Naive thymus-derived CD8-positive, alpha-beta T cell (primary cell): ENCODE measurements at places on chromosomes 4 and X.

GRCh38 chr4:173418639-173419038 lies 19.7 kb upstream of the SCRG1 start:
- H3K4me1 ChIP-seq: peaks cover 2% of the 10 kb centered on the region
- H3K27ac ChIP-seq: no peak overlapping the region
- no peak for DNase-seq
- no peak overlapping the region for H3K4me3 ChIP-seq
- peaks cover 1% of the 10 kb centered on the region for H3K27me3 ChIP-seq

DNA sequence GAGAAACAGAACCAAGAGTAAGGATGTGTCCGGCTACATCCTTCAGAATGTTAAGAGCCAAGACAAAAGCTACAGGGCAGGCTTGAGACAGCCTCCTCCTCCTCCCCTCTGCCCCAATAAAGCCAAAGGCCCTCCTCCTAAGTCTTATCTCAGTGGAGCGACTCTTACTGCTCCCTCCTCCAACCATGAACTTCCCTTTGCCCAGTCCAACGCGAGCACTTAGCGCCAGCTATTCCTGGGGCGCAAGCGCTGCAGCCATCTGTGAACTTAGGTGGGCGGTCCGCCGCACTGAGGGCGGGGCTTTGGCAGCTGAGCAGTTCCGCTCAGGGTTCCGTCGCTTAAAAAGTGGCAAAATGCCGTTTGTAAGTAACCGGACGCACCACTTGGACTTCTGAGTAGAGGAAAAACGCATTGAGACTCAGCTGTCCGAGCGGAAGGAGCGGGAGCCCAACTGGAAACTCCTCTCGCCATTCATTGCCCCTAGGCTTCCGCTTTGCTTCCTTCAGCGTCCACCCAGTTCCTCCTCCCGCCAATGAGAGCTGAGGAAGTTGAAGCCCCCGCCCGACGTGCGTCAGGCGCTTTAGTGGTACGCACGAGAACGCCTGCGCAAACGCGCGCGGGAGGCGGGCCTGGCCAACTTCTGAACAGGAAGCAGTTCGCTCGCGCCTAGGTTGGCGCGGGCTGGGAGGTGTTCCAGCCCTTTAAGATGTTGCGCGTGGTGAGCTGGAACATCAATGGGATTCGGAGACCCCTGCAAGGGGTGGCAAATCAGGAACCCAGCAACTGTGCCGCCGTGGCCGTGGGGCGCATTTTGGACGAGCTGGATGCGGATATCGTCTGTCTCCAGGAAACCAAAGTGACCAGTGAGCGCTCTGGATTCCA lies at the start of gene APEX2:
TSS of gene APEX2 (plus strand) at position 647 of the 882 bp plus-strand sequence. CDS start at position 707, 60 bp downstream.
- peaks cover 41% of the 10 kb centered on the region for H3K4me1 ChIP-seq
- H3K27ac ChIP-seq: peak within 1 kb of the TSS; percentile 97
- no peaks in the 10 kb centered on the region for H3K36me3 ChIP-seq
- H3K4me3 ChIP-seq: peak within 1 kb of the TSS; percentile 96
- DNase-seq: peak; percentile 87

- peaks cover 3% of the 10 kb centered on the region for H3K27me3 ChIP-seq
- no peak overlapping the region for H3K27ac ChIP-seq
- no peak overlapping the region for H3K4me3 ChIP-seq
- DNase-seq: no peak
- H3K4me1 ChIP-seq: no peaks in the 10 kb centered on the region
Observed at GRCh38 chr4:82402196-82402775, 28.0 kb downstream of the HNRNPDL start.

DNA sequence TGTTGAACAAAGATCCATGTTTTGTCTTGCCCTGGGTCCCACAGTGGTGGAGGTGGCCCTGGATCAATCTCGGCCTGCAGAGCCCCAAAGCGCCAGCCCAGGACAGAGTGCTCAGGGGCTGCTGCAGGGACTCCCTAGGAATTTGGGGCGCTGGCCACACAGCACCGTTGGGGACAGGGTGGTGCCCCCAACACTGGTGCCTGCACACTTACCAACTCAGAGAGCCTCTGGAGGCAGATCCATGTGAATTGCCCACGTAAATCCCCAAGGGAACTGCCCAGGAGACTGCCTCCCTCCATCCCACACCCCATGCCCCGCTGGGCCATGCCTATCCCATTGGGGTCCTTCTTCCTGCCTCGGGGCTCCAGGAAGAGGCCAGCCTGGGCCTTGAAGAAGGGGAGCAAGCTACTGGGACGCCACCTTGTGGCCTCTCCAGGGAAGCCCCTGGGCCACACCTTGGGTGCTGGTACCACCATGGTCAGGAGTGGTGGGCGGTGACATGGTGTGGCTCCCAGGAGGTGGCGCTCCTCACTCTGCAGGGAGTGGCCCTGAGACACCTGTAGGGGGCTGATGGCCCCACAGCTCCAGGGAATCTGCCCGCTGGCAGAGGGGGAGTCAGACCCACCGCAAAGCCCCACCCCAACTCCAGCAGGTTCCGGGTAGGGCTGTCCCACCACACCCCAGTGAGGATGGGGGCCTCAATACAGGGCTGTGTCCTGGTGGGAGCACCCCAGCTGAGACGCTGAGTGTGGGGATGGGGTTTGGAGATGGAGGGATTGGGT lies 22.8 kb downstream of the CFAP99 start:
- no peak overlapping the region for H3K27ac ChIP-seq
- DNase-seq: peak; percentile 70
- H3K4me1 ChIP-seq: peaks cover 2% of the 10 kb centered on the region
- H3K36me3 ChIP-seq: no peaks in the 10 kb centered on the region
- no peak overlapping the region for H3K4me3 ChIP-seq
- H3K27me3 ChIP-seq: no peaks in the 10 kb centered on the region

- H3K4me1 ChIP-seq: peaks cover 56% of the 10 kb centered on the region
- no peaks in the 10 kb centered on the region for H3K36me3 ChIP-seq
- H3K4me3 ChIP-seq: peak overlapping the region; percentile 26
- DNase-seq: peak; percentile 32
- H3K27me3 ChIP-seq: no peaks in the 10 kb centered on the region
Observed at GRCh38 chrX:48945517-48946348, 11.7 kb downstream of the OTUD5 start.

- H3K36me3 ChIP-seq: no peaks in the 10 kb centered on the region
- no peak overlapping the region for H3K27ac ChIP-seq
- DNase-seq: no peak
- H3K27me3 ChIP-seq: peaks cover 7% of the 10 kb centered on the region
- H3K4me3 ChIP-seq: no peak overlapping the region
- no peaks in the 10 kb centered on the region for H3K4me1 ChIP-seq
Observed at GRCh38 chr4:88752754-88753153, 55.1 kb upstream of the NAP1L5 start.

DNA sequence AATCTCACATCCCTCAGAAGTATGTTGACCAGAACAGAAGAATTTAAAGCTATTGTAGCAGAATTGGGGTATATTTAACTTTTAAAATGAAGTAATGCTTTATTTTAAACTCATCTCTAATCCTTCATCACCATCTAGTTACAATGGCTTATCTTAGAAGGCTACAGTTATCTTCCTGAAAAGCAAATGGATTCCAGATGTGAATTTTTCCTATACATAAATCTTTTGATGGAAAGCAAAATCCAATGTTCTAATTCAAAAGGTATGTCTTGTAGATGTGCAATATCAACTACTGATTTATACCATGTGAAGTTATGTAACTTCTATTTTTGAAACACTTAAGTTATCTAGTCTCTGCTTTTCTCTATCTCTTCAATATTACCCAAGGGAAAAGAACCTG lies 47.6 kb downstream of the CCNG2 start:
- no peaks in the 10 kb centered on the region for H3K36me3 ChIP-seq
- H3K4me3 ChIP-seq: no peak overlapping the region
- H3K4me1 ChIP-seq: peaks cover 7% of the 10 kb centered on the region
- H3K27me3 ChIP-seq: no peaks in the 10 kb centered on the region

GRCh38 chrX:13271511-13271910 lies 48.3 kb downstream of the ATXN3L start:
- no peak overlapping the region for H3K27ac ChIP-seq
- no peak for DNase-seq
- no peak overlapping the region for H3K4me3 ChIP-seq
- no peaks in the 10 kb centered on the region for H3K36me3 ChIP-seq
- H3K4me1 ChIP-seq: no peaks in the 10 kb centered on the region
- H3K27me3 ChIP-seq: no peaks in the 10 kb centered on the region

- H3K27me3 ChIP-seq: no peaks in the 10 kb centered on the region
- no peaks in the 10 kb centered on the region for H3K4me1 ChIP-seq
- H3K36me3 ChIP-seq: no peaks in the 10 kb centered on the region
- H3K4me3 ChIP-seq: no peak overlapping the region
- no peak overlapping the region for H3K27ac ChIP-seq
Observed at GRCh38 chr4:36026348-36026880, 217.9 kb downstream of the ARAP2 start.

- no peak overlapping the region for H3K4me3 ChIP-seq
- no peaks in the 10 kb centered on the region for H3K36me3 ChIP-seq
- H3K27ac ChIP-seq: no peak overlapping the region
- H3K27me3 ChIP-seq: no peaks in the 10 kb centered on the region
Observed at GRCh38 chr4:175427751-175428150, 384.3 kb downstream of the GPM6A start.

DNA sequence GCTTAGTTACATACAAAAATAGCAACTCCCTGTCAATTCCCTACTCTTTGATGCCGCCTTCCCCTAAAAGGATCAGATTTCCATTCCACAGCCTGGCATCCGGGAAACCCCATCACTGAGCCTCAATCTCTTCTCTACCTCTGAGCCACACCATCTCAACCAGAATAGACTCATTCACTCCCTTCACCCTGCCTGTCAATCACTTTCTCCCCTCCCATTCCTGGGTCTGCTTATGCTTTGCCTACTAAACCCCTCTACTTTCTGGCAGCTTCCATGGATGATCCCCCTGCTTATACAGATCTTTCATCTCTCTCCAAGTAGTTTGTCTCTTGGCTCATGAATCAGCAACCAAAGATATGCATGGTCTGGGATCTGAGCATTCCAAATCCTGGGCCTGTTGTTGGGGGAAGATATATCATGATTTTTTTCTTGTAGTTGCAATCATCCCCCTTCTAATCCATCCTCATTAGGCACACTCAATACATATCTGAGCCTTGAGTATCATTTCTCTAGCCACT lies 2.6 kb downstream of the AMER1 start:
- no peak for DNase-seq
- no peak overlapping the region for H3K4me3 ChIP-seq
- H3K4me1 ChIP-seq: peaks cover 22% of the 10 kb centered on the region
- H3K27me3 ChIP-seq: no peaks in the 10 kb centered on the region

DNA sequence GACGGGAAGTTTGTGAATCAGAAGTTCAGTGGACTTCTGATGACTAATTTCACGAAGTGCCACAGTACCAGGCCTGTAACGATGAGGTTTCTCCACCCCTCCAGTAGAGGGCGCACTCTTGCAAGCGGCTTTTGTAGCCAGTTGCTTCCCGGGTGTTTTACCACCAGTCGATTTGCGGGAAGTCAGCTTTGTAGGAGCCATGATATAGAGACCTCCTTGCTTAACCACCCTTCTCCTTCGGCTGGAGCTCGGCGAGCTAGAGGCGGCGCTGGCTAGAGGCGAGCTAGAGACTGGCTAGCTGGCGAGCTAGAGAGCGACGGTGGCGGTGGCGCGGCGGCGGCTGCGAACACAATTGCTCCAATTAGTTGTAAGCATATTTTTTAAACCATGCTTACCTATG lies 72.0 kb downstream of the IL1RAPL1 start:
- H3K36me3 ChIP-seq: no peaks in the 10 kb centered on the region
- no peak overlapping the region for H3K4me3 ChIP-seq
- no peaks in the 10 kb centered on the region for H3K27me3 ChIP-seq
- H3K4me1 ChIP-seq: no peaks in the 10 kb centered on the region

- no peak for DNase-seq
- H3K27ac ChIP-seq: no peak overlapping the region
- H3K4me1 ChIP-seq: peaks cover 16% of the 10 kb centered on the region
- no peaks in the 10 kb centered on the region for H3K36me3 ChIP-seq
- H3K27me3 ChIP-seq: no peaks in the 10 kb centered on the region
Observed at GRCh38 chr4:6772223-6772928, 10.2 kb upstream of the KIAA0232 start.

- H3K27me3 ChIP-seq: peaks cover 32% of the 10 kb centered on the region
- H3K36me3 ChIP-seq: no peaks in the 10 kb centered on the region
- peaks cover 3% of the 10 kb centered on the region for H3K4me1 ChIP-seq
- H3K4me3 ChIP-seq: no peak overlapping the region
- no peak overlapping the region for H3K27ac ChIP-seq
Observed at GRCh38 chrX:102517326-102517725, 787 bp upstream of the TMSB15A start.

DNA sequence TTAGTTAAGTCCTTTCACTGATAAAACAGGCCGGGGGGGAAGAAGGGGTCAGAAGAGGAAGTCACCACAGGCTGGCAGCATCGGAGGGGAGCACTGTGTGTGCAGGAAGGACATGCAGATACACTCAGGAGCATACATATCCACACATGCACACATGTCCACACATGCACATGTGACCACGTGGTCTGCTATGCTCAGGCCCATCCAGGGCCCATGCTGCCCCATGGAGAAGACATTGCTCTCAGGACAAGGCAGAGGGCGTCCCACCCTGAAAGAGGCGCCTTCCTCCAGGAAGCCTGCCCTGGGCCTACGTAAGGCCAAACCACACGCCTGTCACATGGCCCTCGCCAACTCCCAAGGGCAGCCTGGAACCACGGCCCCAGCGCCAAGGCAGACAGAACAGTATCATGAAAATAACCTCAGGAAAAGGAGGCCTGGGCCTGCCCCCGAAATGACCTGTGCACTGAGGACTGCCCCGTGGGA lies 15.8 kb downstream of the WDR1 start:
- peaks cover 10% of the 10 kb centered on the region for H3K36me3 ChIP-seq
- H3K27ac ChIP-seq: peak overlapping the region; percentile 96
- DNase-seq: no peak
- H3K27me3 ChIP-seq: no peaks in the 10 kb centered on the region
- H3K4me3 ChIP-seq: peak overlapping the region; percentile 52

DNA sequence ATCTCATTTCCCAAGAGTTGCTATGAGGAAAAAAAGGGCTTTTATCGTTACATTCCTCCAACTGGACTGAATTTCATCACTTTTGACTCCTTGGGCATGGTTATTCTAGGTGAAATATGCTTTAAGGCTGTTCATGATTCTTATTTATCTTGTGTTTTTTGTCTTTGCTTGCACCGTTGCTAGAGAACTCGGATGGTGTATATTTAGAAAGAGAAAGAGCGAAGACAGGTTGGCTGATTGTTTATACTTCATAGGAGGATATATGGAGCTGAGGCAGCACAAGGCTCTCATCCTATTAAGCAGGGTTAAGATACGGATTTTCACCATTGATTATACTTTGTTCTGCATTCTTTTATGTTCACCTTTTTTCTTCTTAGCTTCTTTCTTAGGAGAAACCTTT lies 94.9 kb upstream of the GEMIN8 start:
- DNase-seq: no peak
- H3K27me3 ChIP-seq: peaks cover 3% of the 10 kb centered on the region
- no peaks in the 10 kb centered on the region for H3K36me3 ChIP-seq
